H4 (cell line): ENCODE measurements at places on chromosomes 4 and X.

DNA sequence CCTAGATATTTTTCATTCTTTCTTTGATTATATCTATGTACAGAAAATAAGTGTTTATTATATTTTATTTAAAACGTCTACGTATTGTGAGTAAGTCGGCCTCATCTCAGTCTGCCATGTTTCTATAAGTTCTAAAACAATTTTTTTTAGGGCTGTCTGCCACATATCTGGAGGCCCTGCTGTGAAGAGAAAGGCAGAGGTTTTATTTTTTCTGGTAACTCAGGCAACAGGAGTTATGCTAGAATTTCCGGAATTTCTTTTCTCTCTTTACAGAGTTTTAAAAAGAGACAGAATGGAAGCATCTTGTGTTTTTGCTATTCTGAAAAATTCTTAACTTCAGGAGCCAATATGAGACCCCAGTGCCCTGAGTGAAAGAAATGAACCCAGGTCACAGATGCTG, 1124.0 kb upstream of the TENM3 start:
- DNase-seq = no peak

- no peak for DNase-seq
Measured at GRCh38 chr4:1075225-1075624, 38.1 kb downstream of the RNF212 start.

DNA sequence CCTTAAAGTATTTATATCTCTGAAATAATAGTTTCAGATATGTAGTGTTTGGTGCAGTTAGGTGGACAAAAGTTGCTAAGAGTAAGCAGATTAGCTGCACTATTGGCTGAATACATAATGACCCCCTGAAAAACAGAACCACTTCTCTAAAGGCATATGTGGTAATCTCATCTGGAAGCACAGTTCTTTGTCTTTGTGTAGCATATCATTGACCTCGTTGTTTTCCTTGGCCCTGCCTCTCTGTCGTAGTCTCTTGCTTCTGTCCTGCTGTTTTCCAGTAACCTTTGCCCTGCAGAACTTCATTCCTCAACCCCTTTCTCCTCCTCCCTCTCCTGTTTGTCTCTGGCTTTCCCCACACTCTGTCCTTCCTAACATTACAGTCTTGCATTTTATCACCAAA, 41.4 kb downstream of the JADE3 start:
- no peak for DNase-seq

DNA sequence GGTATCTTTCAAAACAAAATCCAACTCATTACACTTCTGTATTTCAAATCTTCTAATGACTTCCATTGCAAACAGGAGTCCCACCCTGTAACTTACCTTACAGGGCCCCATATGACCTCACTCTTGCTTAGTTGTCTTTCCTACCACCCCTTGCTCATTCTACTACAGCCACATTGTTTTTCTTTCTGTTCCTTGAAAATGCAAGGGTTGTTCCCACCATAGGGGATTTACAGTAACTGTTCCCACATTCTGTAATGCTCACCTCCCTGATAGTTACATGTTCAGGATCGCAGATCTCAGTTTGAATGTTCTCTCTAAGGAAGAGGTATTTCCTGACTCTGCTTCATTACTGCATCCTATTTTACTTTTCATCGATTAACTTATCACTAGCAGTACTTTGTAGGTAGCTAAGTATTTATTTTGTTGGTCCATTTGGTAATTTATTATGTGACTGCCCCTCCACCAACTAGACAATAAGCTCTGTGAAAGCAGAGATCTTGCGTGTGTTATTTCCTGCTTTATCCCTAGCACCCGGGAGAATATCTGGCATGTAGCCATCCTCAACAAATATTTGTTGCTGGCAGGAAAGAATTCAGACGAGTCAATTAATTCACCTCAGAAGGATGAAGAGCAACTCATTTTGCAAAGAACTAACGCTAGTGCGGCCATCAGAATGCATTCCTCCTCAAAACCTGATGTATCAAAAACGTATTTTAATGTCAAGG, 21.4 kb downstream of the MAOB start:
- peak; percentile 13 for DNase-seq

- peak; percentile 63 for DNase-seq
Measured at GRCh38 chr4:89836897-89837384, at the start of gene SNCA. SNCA (minus strand) TSS chr4:89837161; CDS start chr4:89835667, 1,494 bp downstream.

DNA sequence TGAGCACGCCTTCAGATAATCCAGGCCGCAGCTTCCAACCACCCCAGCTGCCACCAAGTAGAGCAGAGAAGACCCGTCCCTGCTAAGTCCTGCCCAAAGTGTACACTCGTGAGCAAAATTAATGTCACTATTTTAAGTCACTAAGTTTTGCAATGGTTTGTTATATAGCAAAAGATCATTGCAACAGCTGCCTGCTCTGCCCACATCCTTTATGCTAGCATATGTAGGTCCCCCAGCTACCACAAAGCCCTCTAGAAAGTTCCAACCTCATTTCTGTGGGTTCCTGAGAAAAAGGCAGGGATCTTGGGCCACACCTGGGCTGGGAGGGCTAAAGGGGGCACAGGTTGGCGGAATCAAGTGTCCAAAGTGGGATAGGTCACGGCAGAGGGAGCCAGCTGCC, 346.9 kb downstream of the BCOR start:
- no peak for DNase-seq

DNA sequence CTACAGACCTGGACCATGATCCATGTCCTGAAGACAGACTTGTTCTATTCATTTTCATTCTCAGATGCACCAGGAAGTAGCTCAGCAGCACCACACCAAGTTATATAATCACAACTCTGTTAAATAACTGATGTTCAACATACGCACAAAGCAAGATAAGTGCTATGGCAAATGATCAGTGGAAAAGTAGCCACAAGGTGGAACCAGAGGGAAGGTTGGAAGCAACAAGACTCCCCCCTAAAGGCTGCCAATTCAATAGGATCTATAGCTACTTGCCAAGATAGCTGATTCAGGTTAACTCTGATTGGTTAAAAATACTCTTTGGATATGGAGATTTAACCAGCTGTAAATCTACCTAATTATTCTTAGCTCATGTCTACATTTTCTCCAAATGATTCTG, 23.7 kb upstream of the FAM47B start:
- peak; percentile 49 for DNase-seq

DNA sequence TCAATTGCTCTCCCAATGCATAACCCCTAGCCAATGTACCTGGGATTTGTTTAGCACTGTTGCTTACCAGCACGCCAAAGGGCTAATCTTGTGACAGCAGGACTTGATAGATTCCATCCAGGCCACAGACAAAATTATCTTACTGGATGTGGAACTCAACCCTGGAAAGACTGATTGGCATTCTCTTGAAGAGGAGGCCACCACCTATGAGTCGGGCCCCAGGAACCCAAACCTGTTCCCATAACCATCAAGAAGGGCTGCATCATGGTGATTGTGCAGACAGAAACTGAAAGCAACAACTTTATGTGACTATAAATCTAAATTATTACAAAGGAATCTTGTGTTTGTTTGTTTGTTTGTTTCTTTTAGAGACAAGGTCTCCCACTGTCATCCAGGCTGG, 19.9 kb upstream of the TMEM255A start:
- no peak for DNase-seq

DNA sequence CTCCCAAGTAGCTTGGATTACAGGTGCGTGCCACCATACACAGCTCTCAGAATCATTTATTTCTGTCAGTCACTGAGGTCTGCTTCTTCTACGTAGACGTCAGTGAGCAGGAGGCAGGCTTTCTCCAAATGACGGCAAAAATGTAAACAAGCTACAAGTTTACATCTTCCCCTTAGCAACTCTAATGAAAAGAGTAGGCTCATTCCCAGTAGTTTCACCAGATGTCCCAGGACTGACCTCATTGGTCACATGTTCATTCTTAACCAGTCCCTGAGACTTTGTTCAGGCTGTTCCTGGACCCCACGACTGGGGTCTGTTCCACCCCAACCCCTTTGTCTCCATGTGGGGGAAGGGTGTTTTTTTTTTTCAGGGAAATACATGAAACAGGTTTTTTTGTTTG, 67.1 kb downstream of the TENM3 start:
- peak; percentile 71 for DNase-seq

- no peak for DNase-seq
Measured at GRCh38 chr4:66235876-66236275, 565.6 kb upstream of the EPHA5 start.

DNA sequence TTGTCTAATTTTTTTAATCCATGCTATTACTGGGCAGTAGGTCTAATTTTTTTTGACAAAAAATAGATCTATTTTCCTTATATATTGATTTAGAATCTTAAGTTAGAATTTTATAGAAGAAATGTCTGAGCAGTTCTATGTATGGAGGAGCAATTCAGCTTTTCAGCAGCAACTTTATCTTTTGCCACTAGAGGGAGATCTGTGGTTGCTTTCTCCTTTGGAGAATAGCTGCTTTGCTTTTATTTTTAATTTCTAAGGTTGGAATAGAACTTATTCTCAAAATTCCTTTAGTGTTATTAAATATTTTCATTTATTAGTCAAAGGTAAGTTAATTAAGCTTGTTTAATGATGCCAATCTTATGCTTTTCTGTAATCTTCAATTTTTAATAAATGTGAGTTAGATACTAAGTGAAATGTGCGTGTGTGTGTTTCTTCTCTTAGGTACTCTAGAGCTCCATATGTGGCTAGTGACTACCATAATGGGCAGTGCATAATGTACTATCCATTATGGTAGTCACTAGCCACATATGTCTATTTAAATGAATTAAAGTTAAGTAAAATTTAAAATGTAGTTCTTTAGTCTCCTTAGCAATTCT, 29.3 kb downstream of the FAM199X start:
- peak; percentile 2 for DNase-seq

GRCh38 chr4:10197952-10198351, 81.4 kb upstream of the WDR1 start:
- DNase-seq = no peak

- no peak for DNase-seq
Measured at GRCh38 chr4:183906739-183907651, 1.9 kb downstream of the STOX2 start.

DNA sequence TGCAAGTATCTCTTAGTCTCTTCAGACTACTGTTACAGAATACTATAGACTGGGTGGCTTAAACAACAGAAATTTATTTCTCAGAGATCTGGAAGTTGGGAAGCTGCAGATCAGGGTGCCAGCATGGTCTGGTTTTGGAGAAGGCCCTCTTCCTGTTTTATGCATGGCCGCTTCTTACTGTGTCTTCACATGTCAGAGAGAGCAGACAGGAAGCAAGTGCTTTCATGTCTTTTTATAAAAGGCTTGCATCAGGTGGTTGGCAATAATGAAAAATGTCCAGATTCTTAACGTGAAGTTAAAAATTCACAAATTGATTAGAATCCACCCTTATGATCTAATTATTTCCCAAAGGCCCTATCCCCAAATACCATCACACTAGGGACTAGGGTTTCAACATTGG, 284.9 kb downstream of the RPA4 start:
- no peak for DNase-seq

DNA sequence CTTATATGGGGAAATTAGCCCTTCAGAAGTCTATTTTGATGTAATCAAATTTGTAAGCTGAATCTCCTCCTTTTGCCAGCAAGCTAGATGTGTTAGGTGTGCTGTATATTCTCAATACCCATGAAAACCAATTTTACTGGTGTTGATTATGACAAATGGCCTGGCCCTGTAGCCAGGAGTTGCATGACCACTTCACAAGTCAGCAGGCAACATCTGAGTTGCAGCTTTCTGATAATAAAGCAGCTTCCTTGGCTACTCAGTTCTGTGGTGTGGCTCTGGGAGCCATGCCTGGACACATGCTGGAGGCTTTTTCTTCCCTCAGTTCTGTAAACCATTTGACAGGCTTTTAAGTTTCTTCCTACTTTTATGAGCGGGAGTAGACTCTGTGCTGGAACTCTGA, 154.1 kb upstream of the CXCL13 start:
- DNase-seq = no peak
